Epithelial cell of esophagus (primary cell): ENCODE measurements at places on chromosomes 7 and 10.

DNA sequence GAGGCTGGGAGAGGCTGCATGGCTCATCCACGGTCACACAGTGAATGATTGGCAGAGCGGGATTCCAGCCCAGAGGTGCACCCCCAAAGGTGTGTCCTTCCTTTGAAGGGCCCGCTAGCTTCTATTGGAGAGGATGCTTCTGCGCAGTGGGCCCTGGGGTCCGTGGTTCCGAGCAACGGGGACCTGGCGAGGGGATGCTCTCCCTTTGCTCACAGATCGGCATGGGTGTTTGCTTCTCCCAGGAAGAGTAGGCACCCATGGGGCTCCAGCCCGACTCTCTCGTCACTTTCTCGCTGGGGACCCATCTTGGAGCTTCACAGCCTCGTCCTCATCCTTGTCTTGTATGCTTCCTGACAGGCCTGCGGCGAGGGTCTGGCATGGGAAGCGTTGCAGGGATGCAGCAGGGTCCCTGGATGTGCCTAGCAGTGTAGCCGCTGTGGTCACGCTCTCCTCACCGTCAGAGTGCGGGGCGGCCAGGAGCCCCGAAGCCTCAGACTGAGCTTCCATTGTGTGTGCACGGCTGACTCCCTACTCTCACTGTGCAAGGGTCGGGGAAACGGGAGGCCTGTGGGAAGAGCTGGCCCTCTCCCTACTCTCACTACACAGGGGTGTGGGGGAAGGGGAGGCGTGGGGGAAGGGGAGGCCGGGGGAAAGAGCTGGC is 538.5 kb upstream of the FOXK1 start:
- no peak for DNase-seq

- peak; percentile 12 for DNase-seq
These were observed 480 bp downstream of the VPS50 start for GRCh38 chr7:93232673-93233018.

DNA sequence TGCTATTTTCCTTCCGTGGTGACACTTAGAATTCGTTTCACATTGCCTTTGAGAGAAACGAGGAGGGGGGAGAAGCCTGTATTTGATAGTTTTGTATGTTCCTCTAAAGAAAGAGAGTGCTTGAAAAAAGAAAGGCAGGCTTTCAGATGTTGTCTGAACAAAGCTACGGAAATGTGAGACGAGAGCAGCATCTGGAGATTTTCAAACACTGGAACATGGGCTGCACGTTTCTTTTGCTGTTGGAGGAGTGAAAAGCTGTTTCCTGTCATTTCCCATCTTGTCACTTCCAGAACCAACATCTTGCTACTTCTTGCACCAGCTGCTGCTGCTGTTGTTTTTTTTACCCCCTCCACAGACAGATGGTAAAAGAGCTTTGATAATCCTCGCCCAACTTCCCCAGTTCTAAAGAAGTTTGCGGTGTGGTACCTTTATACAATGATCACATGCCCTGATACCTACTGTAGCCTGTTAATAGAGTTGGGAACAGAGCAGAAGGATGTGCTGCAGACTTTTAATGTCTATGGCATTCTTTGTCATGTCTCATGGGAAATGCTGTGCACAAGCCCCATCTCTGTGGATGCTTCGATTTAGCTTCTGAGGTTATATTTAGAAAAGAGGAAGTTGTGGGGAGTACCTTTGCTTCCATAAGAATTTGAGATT is 408.1 kb downstream of the AUTS2 start:
- no peak for DNase-seq

DNA sequence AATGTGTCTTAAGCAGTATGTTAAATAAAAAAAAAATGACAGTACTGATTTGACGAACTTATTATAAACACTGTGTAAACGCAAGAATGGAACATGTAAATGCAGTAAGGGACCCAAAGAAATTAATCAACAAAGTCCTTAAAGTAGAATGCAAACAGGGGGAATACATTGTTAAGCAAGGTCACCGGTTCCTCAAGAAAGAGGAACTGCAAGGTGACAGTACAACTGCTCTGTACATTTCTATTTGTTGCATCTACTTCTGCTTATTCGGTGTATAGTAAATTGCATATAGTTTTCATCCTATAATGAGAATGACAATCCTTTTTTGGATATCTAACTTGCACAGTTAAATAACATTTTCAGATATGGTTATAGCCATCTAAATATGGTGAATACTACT is 387.0 kb upstream of the SEMA3D start:
- no peak for DNase-seq

DNA sequence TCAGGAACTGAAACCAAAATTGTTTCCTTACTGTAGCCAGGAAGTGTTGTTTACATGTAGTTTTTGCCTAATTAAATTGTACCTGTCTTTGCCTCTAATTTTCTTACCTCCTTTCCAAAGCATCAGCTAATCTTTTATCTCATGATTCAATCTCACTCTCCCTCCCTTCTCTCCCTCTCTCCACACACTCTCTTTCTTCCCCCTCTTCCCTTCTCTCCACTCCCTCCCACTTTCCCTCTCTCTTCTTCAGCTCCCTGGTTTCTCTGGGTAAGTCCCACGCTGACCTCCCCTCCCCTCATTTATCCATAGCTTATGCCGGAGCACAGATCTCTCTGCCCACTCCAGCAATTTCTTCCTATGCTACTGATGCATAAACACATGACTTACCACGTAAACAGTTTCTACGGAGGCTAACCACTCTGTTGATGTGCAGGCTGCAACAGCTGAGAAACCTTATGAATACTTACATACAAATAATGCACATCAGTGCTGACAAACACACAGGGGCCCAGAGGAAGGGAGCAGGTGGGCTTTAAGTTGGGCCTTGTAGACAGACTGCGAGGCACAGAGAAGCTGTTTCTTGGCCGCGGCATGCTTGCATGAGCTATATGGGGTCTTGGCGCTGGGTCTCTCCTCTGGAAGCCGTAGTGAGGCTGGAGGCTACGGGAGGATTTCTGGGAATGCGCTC is 174.4 kb upstream of the PLXNA4 start:
- DNase-seq: no peak

DNA sequence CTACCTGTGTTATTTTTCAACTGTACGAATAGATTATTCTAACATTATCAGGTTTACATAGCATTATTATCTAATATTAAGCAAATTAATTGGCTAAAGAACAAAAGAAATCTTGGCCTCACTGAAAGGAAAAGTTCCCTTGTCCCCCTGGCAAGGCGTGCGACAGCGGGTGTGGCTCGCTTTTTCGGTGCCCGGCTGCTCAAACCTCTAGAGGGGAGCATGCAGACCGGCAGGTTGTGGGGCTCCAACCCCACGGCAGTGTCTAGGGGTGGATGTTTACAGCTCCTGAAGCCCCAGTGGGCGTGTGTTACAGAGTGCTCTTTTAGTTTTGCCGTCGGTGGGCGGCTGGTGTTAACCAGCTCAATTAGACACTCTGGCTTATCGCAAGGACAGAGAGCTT is 456.4 kb downstream of the TNS3 start:
- DNase-seq: no peak

DNA sequence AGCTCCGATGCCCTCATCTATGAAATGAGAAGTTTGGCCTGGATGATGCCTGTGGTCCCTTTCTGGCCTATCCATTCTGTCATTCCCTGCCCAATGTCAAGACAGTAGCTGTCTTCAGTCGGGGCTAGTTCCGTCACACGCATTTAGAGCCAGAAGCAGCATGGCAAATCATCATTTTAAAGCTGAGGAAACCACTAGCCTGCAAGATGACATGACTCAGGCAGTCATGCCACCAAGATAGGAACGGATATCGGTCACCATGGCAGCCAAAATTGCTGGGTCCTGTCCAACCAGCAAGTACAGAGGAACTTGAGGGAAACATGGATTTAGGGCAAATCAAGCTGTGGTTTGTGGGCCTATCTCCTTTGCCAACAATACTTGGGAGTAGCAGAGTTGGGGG is 64.5 kb upstream of the MRLN start:
- DNase-seq: no peak
